Glutamatergic neuron (in vitro differentiated cells): ENCODE measurements at places on chromosomes 11 and 22. TPM values are rescaled to one million over a fixed set of nuclear protein-coding genes. Genes with fewer than 3 reads are reported as not detected.
A peak's percentile ranks its signal among the peaks of the same experiment; 100 is the strongest.

DNA sequence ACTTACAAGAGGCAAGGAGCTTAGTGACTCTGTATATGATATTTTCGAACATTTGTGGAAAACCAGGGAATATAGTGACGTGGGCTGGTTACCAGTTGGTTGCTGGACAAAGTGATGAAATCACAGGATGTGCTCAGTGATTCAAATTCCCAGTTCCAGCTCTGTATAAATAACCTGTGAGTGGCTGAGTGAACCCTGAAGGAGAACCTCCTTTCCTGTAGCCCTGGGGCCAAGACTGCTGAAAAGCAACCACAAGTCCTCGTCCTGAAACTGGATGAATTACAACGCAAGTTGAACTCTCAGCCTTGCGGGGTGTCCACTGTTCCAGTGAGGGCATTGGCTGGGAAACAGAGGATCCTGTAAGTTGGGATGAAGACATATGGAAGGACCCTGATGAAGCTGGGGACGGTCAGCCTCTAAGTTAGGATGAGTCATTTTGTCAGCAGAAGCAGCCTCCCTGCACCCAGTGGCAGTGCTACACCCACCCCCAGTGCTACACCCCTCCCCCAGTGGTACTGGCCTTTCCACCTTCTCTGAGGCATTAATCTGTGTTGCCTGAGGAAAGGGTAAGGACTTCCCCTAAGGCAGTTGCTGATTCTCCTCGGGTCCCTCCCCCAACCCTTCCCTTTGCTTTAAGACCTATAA, 22.0 kb upstream of the CD81 start:
- H3K36me3 ChIP-seq, result peaks cover 6% of the 10 kb centered on the region
- peaks cover 1% of the 10 kb centered on the region for H3K27me3 ChIP-seq
- no peak overlapping the region for H3K27ac ChIP-seq

- peaks cover 2% of the 10 kb centered on the region for H3K4me1 ChIP-seq
- no peaks in the 10 kb centered on the region for H3K27me3 ChIP-seq
- DNase-seq, result peak; percentile 29
- no peak overlapping the region for H3K27ac ChIP-seq
- no peaks in the 10 kb centered on the region for H3K36me3 ChIP-seq
Observed at GRCh38 chr11:82811369-82811768, 77.7 kb upstream of the FAM181B start.

The SHISAL1 gene
- 3.2 TPM for total RNA-seq

- peaks cover 24% of the 10 kb centered on the region for H3K36me3 ChIP-seq
- peaks cover 2% of the 10 kb centered on the region for H3K4me1 ChIP-seq
- H3K27ac ChIP-seq, result no peak overlapping the region
Observed at GRCh38 chr22:23054531-23055257, 15.6 kb upstream of the GNAZ start.

GRCh38 chr11:61574611-61575010, 6.3 kb downstream of the SYT7 start:
- H3K27me3 ChIP-seq, result peaks cover 12% of the 10 kb centered on the region
- peaks cover 34% of the 10 kb centered on the region for H3K4me1 ChIP-seq
- peaks cover 4% of the 10 kb centered on the region for H3K36me3 ChIP-seq
- H3K27ac ChIP-seq, result no peak overlapping the region

DNA sequence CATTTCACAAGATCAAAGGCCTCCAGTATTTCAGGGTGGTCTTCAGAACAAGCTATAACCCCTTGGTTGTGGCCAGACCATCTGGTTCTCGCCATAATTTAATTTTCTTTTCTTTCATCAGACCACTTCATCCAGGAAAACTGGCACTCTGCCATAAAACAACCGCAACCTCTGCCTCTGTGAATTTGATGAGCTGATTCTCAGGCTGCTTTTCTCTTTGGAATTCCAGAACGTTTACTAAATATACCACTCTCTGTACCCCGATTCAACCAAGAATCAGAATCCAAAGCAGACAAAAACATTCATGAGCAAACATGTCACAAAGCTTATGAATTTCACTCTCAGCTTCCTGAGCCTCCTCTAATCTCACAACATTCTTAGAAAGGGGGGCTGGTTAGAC, 331.8 kb upstream of the SYN3 start:
- peaks cover 15% of the 10 kb centered on the region for H3K4me1 ChIP-seq
- peaks cover 1% of the 10 kb centered on the region for H3K27me3 ChIP-seq
- H3K4me3 ChIP-seq, result no peak overlapping the region
- no peaks in the 10 kb centered on the region for H3K36me3 ChIP-seq
- no peak overlapping the region for H3K27ac ChIP-seq
- DNase-seq, result no peak

DNA sequence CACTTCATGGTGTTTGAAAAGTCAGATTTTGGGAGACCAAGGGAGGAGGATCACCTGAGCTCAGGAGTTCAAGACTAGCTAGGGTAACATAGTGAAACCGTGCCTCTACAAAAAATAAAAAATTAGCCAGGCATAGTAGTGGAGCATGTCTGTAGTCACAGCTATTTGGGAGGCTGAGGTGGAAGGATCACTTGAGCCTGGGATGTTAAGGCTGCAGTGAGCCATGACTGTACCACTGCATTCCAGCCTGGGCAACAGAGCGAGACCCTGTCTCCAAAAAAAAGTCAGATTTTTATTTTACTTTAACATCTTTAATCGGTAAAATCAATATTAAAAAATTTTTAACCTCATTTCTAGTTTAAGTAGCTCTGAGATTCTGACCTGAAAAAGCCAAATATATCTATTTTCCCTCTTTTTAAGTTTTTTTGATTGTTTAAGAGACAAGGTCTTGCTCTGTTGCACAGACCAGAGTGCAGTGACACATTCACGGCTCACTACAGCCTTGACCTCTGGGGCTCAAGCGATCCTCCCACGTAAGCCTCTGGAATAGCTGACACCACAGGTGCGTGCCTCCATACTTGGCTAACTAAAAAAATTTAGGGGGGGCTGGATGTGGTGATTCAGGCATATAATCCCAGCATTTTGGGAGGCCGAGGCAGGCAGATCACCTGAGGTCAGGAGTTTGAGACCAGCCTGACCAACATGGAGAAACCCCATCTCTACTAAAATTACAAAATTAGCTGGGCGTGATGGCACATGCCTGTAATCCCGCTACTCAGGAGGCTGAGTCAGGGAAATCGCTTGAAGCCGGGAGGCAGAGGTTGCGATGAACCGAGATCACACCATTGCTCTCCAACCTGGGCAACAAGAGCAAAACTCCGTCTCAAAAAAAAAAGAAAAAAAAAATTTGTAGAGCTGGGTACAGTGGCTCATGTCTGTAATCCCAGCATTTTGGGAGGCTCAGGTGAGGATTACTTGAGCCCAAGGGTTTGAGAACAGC, 48.4 kb downstream of the SFI1 start:
- H3K4me1 ChIP-seq, result no peaks in the 10 kb centered on the region
- no peak overlapping the region for H3K27ac ChIP-seq
- no peaks in the 10 kb centered on the region for H3K27me3 ChIP-seq
- DNase-seq, result no peak
- H3K36me3 ChIP-seq, result no peaks in the 10 kb centered on the region
- no peak overlapping the region for H3K4me3 ChIP-seq

GRCh38 chr11:69812256-69812655, 7.0 kb downstream of the FGF3 start:
- no peak overlapping the region for H3K27ac ChIP-seq
- peaks cover 16% of the 10 kb centered on the region for H3K27me3 ChIP-seq
- H3K36me3 ChIP-seq, result peaks cover 6% of the 10 kb centered on the region
- no peak for DNase-seq
- peaks cover 18% of the 10 kb centered on the region for H3K4me1 ChIP-seq
- H3K4me3 ChIP-seq, result no peak overlapping the region

The KDELR3 gene
- not detected for total RNA-seq

The THRSP gene
- total RNA-seq, result not detected

GRCh38 chr22:19723983-19724827, 866 bp downstream of the GP1BB start:
- H3K27me3 ChIP-seq, result peaks cover 60% of the 10 kb centered on the region
- H3K27ac ChIP-seq, result peak overlapping the region; percentile 66
- peak overlapping the region; percentile 80 for H3K4me3 ChIP-seq

The GPR83 gene
- total RNA-seq, result 2.9 TPM

DNA sequence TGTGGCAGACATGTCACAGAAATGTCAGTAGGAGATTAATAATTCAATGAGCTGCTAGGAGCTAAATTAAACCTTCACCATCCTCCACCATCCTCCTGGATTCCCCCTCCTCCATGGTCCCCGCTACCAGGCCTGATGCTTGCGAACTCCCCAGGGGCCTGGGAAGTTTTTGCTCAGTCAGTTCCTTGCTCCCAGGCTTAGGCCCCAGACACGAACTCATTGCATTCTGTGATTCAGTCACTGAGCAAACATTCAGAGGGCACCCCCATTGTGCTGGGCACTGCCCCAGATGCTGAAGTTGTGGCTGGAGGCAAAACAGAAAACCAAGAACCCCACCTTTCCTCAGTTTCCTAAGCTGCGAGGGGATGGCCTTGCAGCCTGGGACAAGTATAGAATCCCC, 14.3 kb downstream of the NPTXR start:
- no peak overlapping the region for H3K4me3 ChIP-seq
- no peaks in the 10 kb centered on the region for H3K36me3 ChIP-seq
- H3K4me1 ChIP-seq, result peaks cover 5% of the 10 kb centered on the region
- no peak overlapping the region for H3K27ac ChIP-seq
- H3K27me3 ChIP-seq, result peaks cover 1% of the 10 kb centered on the region

DNA sequence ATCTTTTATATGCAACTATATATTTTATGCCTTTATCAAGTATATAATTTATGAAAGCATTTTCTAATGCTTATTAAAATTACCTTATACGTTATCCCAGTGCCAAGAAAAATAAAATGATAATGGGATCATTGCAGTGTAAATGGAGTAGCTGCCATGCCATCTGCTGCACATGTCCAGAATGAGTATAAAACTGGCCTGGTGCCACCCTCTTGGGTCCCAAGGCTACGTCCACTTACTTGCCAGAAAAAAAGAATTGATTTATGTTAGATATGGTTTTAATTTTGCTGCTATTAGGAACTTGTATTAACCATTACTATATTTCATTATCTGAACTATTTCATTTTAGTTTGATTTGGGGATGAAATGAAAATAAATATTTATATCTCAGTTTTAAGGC, 1127.1 kb upstream of the CNTN5 start:
- no peak overlapping the region for H3K4me3 ChIP-seq
- H3K27me3 ChIP-seq, result no peaks in the 10 kb centered on the region
- H3K27ac ChIP-seq, result no peak overlapping the region
- no peaks in the 10 kb centered on the region for H3K36me3 ChIP-seq
- peaks cover 3% of the 10 kb centered on the region for H3K4me1 ChIP-seq

DNA sequence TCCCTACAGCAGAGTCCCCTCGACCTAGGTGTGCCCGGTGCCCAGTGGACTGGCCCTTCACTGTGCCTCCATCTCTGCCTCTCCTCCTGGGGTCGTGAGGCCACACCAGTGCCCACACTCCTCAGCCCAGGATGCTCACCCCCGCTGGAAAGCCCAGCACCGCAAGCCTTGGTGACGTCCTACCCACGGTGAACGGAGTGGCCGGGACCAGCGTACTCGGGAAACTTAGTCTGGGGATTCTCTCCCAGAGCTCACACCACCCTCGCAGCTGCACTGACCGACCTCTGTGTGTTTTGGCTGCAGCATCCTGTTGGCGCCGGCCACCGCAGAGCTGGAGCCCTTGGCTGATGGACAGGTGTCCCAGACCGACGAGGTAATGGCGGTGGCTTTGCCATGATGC, 35.5 kb upstream of the KRTAP5-7 start:
- H3K27me3 ChIP-seq, result peaks cover 2% of the 10 kb centered on the region
- H3K27ac ChIP-seq, result no peak overlapping the region
- H3K4me1 ChIP-seq, result peaks cover 3% of the 10 kb centered on the region
- H3K4me3 ChIP-seq, result no peak overlapping the region
- no peak for DNase-seq
- peaks cover 18% of the 10 kb centered on the region for H3K36me3 ChIP-seq

DNA sequence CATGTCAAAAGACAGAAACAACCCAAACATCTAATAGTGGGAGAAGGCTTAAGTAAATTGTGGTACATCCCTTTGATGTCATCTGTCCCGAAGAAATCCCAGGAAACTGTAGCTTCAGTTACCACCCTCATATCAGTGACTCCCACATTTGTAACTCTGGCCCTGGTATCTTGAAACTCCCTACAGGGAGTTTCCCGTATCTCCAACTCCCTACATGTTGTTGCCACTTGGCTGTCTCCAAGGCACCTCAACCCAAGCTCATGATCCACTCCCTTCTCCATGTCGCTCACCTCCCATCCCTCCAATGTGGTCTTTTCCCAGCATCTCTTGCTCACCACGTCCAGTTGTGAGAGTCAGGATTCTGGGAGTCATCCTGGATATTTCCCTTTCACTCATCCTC, 68.1 kb downstream of the CACNG2 start:
- no peak for DNase-seq
- H3K4me1 ChIP-seq, result peaks cover 32% of the 10 kb centered on the region
- H3K4me3 ChIP-seq, result no peak overlapping the region
- H3K36me3 ChIP-seq, result peaks cover 7% of the 10 kb centered on the region
- peak overlapping the region; percentile 91 for H3K27ac ChIP-seq

The LGALS12 gene
- total RNA-seq, result not detected

The CARD10 gene
- 2.7 TPM for total RNA-seq

DNA sequence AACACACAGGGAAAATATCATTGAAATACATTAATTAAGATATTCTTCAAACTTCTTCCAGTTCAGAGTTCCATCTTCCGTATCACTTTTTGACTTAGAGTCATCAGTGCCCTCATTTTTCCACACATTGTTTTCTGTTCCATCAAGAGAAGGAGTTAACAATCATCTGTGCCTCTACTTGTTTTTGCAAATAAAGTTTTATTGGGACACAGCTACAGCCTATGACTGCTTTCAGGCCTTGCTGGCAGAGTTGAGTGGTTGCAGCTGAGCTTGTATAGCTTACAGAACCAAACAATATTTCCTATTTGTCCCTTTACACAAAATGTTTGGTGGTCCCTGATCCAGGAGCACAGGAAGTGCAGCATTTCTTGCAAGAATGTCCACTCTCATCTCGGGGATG, 51.6 kb downstream of the SGSM1 start:
- H3K27ac ChIP-seq, result no peak overlapping the region
- H3K4me1 ChIP-seq, result no peaks in the 10 kb centered on the region
- H3K4me3 ChIP-seq, result no peak overlapping the region
- peaks cover 7% of the 10 kb centered on the region for H3K36me3 ChIP-seq
- DNase-seq, result no peak

- peaks cover 20% of the 10 kb centered on the region for H3K4me1 ChIP-seq
- peaks cover 5% of the 10 kb centered on the region for H3K27me3 ChIP-seq
- H3K4me3 ChIP-seq, result no peak overlapping the region
Observed at GRCh38 chr11:90630176-90630575, 407.3 kb upstream of the CHORDC1 start.

DNA sequence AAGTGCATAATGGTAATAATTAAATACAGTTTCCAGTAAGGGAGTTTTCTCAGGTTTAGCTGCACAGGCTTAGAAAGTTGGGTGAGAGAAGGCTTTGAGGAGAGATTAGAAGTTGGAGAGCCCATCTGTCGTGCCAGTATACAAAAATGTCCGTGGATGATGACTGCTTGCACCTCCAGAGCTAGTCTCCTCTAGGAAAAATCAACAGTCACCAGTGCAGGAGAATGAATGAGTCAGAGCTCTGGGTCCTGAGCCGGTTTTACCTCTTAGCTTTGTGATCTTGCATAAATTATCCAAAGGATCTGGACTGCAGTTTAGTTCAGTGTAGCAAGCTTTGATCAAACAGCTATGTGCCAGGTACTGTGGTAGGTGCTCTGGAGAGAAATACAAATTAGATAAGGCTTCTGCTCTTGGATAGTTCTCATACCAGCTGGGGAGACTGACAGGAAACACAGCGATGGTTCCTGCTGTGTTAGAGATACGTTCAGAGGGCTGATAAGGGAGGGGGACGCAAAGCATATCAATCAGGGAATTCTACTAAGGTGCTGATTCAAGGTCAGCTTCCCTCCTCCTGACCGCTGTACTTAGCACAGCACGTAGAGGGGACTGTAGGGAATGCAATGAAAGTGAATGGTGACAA, 125.9 kb downstream of the TEAD1 start:
- no peak for DNase-seq
- peak overlapping the region; percentile 78 for H3K4me3 ChIP-seq
- H3K4me1 ChIP-seq, result peaks cover 47% of the 10 kb centered on the region
- no peaks in the 10 kb centered on the region for H3K36me3 ChIP-seq
